ENCODE measurements at places on chromosomes 12 and 14.

DNA sequence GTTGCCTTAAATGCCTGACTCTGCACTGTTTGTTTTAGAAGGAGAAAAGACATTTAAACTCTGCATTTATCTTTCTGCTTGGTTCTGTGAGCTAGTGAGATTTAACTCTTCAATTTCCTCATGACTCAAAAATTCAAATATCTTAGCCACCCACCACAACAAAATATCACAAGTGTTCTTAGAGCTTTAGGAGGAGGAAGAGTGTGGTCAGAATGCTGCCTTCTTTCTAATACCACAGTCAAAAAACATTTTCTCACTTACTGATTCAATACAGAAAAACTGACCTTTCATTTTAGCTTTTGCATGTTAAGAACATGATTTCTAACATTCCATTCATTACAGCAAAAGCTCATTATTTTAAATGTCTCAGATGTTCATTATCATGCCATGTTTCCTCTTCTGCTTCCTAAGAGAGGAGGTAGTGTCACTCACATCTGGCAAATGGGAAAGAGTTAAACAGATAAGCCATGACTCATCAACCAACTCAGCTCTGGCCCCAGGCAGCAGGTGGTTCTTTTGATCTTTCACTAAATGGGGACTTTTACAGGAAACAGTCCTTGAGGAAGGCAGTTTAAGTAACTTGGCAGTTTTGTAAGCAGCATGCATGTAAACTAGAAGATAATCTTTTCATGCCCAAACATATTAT lies 56.4 kb upstream of the RNU6-8 start:
- peak; percentile 50 for DNase-seq

DNA sequence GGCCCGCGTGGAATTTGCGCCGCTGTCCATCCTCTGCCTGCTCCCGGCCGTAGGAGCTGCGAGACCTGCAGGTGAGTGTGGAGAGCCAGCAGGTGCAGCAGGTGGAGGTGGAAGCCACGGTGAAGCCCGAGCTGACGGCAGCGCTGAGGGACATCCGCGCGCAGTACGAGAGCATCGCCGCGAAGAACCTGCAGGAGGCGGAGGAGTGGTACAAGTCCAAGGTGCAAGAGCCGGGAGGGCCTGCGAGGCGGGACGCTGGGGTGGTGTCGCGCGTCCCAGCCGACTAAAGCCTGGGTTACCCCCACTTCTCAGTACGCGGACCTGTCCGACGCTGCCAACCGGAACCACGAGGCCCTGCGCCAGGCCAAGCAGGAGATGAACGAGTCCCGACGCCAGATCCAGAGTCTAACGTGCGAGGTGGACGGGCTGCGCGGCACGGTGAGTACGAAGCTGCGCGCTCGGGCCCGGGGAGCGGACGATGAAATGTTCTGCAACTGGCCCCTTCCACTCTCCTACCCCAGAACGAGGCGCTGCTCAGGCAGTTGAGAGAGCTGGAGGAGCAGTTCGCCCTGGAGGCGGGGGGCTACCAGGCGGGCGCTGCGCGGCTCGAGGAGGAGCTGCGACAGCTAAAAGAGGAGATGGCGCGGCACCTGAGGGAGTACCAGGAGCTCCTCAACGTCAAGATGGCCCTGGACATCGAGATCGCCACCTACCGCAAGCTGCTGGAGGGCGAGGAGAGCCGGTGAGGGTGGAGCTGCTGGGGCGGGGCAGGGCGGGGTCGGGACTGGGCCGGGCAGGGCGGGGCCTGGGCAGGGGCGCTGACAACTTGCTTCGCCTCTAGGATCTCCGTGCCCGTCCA lies 2.1 kb downstream of the PRPH start:
- peak; percentile 26 for DNase-seq

DNA sequence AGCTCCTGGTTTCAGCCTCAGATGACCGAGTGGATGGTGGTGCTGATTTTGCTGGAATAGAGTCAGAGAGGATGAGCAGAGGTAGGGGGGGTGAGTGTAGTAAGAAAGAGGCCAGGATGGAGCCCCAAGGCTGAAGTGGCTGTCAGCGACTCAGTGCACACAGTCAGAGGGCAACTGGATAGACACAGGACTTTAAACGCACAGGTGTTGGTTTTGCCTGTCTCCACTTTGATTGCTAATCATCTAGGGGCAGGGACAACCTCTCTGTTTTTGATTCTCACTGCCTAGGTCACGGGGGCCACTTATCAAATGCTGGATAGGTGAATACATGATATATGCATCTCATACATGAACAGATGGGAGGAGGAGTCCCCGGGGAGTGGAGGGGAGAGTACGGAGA lies 99.5 kb downstream of the EGLN3 start:
- no peak for DNase-seq

DNA sequence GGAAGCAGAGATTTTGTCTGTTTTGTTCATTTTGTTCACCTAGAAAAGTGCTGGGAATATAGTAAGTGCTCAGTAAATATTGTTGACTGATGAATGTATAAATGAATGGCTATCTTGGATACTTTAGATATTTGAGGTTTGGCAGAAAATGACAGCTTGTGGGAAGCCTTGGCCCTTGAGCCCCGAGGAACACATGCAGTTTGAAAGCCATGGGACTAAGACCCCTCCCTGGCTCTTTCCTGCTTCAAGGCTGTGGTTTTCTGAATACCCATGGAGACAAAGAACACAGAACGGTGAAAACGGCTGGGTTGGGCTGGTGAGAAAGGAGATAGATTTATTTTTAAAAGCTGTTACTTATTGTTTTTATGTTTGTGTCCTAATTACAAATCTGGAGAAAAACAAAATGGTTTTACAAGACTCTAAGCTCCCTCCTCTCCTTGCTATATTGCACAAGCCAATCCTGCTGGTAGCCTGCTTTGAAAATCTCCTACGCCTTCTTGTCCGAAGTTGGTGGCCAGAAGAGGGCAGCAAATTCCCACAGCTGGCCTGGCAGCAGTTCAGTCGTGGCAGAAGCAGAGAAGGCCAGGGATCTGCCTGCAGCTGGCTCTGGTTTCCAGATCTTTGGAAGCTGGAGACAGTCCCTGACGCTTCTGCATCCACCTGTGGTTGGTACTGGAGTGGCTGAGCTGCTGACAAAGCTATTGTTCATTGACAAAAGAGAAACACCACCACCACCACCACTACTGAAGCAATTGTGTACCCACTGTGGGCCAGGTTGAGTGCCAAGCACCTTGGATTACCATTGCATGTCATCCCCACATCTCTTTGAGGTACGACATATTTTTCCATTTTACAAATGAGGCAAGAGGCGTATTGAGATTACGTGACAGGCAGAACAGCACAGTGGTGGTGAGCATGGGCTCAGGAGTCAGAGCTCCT lies 5.2 kb upstream of the KRT85 start:
- peak; percentile 76 for DNase-seq

- no peak for DNase-seq
These were observed 38.3 kb downstream of the GALNT4 start for GRCh38 chr12:89486264-89486663.

GRCh38 chr12:204261-204678 lies 9.7 kb downstream of the SLC6A12 start:
- no peak for DNase-seq

GRCh38 chr12:122856999-122857671 lies 21.9 kb downstream of the HIP1R start:
- DNase-seq, result no peak

GRCh38 chr12:119666226-119666795 lies 1.6 kb upstream of the PRKAB1 start:
- peak; percentile 54 for DNase-seq

GRCh38 chr12:104358353-104359003 lies 54.9 kb downstream of the EID3 start:
- peak; percentile 93 for DNase-seq

All from inflammatory macrophage (primary cell).